SW 1271 (cell line): ENCODE measurements at places on chromosomes 1 and 21.
A peak's percentile ranks its signal among the peaks of the same experiment; 100 is the strongest.

DNA sequence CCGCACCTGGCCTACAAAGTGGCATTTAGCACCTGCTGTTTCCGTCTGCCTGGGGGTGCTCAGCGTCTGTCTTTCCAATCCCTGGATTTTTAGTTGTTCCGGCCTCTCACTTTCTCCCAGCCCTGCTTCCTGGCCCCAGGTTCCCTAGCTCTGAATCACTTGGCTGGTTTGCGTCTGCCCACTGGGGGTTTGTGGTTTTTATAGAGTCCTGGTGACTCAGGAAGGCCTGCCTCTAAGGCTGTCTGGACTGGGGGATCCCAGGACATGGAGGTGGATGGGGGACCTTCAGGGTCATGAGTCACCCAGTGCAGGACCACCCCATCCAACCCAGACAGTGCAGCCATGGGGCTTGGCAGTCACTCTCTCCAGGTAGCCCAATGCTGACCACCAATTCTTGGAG lies 53.5 kb downstream of the MRPL37 start:
- DNase-seq = peak; percentile 58

GRCh38 chr1:172753964-172754363 lies 95.1 kb downstream of the FASLG start:
- DNase-seq = no peak

- DNase-seq = no peak
Observed at GRCh38 chr1:57850176-57850940, 426.5 kb upstream of the DAB1 start.

DNA sequence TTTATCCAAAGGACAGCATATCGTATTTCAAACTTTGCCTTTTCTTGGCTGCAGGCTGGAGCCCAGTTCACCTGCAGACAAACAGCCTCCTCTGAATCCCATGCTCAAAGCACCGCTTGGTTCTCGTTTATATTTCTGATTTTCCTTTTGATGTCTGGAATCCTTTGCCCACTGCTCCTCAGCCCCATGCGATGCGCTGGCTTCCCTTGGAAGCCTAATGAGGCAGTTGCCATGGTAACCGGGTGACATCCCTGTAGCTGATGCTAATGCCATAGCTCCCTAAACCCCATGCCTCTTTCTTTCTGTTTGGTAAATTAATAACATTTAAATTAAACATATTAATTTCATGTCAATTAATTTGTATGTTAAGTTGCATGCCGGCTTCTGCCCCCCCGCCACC lies 327.1 kb downstream of the PRDM2 start:
- DNase-seq = no peak

GRCh38 chr1:228180959-228181644 lies 15.5 kb downstream of the IBA57 start:
- DNase-seq = no peak

- DNase-seq = no peak
Observed at GRCh38 chr1:20114021-20114648, 5.2 kb downstream of the PLA2G2D start.

DNA sequence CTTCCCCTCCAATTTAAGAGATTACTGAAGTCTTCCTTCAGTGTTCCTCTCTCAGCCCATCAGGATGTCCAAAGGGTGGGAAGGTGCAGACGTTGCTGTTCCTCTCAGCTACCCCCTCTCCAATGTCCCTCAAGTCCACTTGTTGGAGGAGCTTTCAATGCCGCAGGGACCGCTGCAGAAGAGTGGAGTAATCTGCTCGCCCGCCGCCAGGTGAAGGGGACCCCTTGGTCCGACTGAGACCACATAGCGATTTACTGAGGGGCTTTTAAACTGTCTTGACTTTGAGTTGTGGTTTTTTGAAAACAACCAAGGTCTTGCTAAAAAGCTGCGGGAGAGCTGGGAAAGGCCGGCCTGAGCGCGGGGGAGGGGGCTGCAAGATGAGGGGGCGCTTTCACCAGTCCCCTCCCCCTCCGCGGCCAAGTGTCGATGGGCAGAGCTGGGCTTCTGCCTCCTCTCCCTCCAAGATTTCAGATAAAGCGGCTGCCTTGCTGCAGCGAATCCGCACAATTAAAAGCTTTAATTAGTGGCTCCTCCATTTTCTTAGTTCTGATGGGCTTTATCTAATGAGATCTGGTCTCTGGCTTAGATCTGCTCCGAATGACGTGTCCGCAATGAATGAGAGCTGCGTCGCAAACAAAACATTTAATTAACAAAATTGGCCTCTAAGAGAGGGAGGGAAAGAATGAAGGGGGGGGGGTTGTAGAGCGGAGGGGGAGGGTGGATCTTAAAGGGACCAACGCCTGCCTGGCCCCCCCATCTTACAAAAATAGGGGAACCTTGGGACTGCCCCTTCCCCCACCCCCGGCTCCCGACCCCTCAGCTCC lies 5.9 kb downstream of the LMO4 start:
- DNase-seq = no peak

DNA sequence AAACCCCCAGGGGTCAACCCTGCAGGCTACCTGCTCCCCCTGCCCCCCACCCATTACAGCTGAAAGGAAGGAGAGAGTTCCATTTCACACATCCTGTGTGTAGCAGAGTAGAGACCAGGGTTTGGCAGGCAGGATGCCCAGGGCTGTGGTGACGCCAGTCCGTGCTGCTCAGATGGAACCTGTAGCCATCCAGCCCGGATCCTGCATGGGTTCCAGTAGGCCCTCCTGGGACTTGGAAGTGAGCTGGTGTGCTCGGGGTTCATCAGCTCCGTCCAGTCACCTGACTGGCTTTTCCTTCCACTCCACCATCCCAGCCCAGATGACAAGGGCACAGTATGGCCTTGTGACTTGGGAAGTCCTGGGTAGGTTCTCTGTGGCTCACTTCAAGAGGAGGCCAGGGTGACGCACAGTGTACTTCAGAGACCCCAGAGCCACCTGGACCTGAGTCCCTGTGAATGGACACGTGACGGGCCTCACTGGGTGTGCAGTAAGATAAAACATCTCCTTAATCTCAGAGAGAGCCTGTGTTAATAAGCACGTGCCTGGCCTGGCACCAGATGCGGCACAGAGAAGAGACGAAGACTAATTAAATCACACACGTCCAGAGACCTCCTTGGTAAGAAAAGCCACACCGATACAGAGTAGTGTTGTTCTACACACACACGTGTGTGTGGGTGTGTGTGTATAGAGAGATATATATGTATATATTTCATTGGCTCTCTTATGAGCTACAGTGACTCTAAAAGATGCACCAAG lies 16.0 kb downstream of the ITPKB start:
- DNase-seq = no peak

DNA sequence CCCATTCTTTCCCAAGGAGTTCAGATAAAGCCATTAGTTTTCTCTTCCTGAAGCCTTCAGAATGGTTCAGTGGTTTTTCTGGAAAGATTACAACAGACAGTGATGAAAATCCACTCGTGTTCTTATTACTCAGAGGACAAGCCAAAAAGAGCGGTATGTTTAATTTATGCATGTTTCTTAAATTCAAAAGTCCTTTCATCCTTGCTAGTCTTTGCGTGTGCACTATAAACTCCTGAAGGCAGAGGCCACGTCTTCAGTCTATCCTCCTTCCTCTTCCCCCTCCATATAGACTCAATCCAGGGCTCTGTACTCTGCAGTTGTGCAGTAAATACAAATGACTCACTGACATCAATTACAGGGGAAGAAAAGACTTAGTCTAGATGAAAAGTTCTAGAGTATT lies 409.2 kb upstream of the PLXNA2 start:
- DNase-seq = no peak

GRCh38 chr21:45588871-45589491 lies 46.7 kb upstream of the SLC19A1 start:
- DNase-seq = no peak

DNA sequence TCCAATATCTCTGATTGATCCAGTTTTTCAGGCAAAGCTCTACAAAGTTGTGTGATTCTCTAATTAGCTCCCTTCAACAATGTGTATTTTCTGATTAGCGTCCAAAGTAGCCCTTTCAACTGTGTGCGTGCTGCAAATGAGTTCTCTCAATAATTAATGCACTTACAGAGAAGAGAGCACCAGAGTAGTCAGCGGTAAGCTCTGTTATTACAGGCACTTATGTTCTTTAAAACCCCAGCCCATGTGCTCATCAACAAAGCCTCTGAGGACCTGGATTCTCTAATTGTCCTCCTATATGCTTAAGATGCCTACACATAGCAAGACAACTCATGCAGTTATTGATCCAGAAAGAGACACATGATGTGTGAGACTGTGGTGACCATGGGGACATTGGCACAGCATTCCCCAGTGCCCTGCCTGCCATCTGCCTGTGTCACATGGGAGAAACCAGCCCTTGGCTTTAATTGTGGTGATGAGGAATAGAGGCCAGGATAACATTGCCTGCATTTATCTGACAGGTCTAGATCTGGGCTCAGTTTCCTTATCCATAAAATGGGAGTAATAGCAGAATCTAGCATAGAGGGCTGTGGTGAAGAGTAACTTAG lies 151.7 kb downstream of the PCP4 start:
- no peak for DNase-seq

DNA sequence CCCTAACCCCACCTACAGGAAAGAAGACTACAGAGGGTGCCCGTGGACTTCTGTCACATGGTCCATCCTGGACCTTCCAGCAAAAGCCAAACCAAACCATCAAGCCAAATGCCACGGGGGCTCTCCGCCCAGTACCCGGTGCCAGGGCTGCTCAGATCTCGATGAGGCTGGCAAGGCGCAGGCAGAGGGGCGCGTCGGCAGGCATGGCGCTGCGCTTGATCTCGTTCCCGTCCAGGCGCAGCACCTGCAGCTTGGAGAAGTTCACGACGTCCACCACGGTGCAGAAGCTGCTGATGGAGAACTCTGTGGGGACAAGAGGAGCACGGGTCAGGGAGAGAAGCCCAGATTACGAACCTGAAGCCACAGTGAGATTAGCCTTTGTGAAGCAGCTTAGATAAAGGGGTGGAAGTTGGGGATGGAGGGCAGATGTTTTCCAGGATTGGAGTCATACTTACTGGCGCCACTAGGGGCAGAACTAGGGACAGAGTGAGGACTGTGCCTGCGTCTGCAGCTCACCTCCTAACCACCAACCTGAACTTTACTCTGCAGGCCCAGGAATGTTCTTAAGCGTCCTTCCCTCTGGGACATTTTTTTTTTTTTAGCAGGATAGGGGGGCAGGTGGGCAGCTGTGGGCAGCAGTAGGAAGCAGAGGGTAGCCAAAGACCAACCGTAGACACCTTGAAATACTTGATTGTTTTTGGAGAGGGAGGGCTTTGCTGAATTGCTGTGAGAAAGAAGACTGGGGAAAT lies 8.6 kb downstream of the FMOD start:
- DNase-seq = no peak

DNA sequence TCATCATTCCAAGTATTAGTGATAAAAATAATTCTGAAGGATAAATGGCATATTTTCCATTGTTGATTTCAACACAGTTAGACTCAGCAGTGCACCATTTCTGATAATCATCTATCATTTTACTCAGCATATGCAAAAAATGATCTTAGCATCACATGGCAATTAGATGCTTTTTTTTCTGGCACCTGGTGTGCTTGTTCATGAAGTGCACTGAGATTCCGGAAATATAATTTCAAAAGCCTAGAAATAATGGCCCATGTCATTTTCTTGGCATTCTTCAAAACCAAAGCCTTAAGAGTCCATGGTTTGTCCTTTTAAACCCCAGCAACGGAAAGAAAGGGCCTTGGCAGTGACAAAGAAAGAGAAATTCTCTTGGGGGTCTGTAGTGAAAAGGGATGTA lies 278.8 kb downstream of the KIF26B start:
- DNase-seq = no peak

DNA sequence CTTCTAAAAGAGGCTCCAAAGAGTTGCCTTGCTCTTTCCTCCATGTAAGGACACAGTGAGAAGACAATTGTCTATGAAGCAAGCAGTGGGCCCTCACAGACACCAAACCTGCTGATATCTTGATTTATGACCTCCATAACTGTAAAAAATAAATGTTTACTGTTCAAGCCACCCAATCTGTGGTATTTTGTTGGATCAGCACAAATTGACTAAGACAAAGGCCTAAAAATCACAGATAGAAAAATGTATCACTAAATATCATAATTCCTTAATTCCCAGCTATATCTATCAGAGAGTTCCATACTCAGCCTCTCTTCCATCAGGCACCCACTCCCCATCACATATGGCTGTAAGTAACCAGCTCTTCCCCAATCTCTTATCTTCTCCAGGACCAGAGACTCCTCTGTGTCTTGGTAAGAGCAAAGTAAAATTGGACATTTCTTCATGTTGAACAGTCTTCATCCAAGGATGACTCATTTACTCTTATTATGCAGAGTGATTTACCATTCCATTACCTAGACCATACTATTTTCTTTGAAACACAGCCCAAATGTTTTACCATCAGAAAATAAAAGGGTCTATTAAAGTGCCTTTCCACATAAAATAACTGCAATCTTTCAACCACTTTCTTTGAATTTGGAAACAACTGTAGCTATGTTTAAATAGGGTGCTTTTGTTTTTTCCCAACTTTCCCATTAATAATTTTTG lies 503.6 kb downstream of the MRPL39 start:
- no peak for DNase-seq

DNA sequence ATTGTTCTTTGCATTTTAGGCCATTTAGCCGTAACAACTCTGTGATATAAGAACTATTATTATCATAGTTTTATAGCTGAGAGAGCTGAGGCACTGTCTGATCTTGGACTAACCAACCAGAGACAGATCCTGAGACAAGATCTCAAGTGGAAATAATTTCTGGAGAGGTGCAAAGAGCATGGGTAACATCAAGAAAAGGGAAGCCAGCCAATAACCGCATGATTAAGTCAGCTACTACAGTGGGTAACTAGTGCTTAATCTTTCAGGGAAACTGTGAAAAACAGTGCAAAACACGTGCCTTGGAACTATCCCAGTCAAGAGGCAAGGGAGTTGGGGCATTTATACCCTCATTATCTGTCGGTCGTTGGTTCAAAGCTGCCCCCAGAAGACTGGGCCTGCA lies 105.8 kb downstream of the OMA1 start:
- DNase-seq = no peak

- no peak for DNase-seq
Observed at GRCh38 chr1:54372978-54373377, 33.2 kb downstream of the SSBP3 start.

GRCh38 chr1:25563330-25564215 lies 20.2 kb downstream of the LDLRAP1 start:
- no peak for DNase-seq

GRCh38 chr21:34743831-34744230 lies 75.0 kb downstream of the CLIC6 start:
- no peak for DNase-seq

DNA sequence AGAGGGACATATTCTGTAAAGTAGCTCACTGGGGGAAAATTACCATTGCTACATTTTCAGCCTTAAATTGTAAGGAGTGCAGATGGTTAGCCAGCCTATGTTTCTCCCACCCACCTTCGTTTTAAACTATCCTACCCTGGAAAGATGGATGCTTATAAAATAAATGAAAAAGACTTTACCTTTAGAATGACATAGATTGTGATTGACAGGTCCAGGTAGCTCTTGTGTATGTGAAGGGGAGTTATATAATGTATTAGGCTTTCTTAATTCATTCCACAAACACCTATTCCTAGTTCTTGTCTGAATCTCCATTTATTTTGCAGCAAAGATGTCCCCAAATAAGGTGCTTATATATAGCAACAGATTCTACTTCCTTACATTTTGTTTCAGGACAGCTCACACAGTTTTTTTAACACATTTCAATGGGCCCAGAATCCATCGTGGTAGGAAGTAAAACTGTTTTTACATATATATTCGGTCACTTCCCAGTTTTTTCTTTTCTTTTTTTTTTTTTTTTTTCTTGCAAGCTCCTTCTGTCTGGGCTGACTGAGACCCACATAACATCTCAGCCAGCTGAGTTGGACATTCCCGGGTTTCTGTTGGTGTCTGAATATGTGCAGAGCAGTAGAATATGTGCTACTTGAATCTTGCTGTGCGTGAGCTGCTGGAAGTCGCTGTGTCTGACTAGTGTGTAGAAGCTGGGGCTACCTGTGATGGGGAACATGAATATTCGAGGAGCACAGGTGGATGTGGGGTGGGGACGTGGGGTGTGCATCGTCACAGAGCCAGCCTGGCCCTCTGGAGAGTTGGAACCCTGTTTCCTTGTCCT lies 27.8 kb downstream of the UCK2 start:
- no peak for DNase-seq
